ENCODE measurements at places on chromosomes 4 and X.

DNA sequence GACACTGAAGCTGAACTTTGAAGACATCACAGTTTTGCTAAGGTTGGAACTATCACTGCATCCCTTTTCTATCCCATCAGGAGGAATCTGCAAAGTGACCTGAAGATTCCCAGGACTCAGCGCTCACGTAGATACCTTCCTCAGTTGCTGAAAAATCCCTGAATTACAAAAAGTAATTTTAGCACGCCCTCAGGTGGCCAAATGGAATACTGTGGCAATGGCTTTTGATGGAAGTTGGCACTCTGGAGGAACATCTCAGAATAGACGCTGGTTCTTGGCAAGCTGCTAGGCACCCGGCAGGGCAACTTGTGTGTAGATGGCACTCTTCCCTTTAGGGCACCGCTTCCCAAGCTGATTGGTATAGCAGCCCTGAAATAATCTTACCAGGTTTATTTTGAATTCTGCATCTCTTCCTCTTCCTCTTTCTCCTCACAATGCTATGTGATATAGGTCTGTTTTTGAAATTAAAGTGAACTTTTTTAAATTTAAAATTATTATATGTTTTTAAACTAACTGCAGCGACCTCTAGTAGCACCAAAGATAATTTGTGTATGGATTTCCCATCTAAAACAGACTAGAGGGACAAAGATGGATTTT is 16.3 kb upstream of the ESX1 start:
- no peak for DNase-seq

DNA sequence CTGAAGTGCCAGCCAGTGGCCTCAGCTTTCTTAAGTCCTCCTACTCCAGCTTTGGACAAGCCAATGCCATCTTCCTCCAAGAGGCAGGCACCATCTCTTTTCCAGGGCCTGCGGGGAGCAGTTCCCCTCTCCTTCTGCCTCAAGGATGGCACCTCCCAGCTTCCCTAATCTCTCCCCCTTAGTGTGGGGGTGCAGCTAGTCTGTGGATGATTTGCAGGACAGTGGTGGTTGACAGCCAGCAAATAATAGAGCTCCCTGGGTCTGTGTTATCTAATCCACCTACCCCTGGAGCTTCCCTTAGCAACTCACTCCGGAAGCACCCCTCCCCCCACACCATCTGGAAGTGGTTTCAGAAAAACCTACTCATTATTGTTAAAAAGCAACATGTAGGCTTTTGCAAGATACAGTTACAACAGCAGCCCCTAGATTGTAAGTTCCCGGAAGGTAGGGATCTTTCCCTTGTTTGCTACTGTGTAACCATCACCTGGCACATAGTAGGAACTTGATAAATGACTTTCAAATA is 247.1 kb downstream of the BCOR start:
- no peak for DNase-seq

GRCh38 chr4:183987987-183988392 is 82.9 kb downstream of the STOX2 start:
- DNase-seq, result peak; percentile 37

- DNase-seq, result no peak
These were observed 1047.7 kb upstream of the GRID2 start for GRCh38 chr4:91256043-91256442.

GRCh38 chrX:96447161-96447560 is 237.5 kb upstream of the DIAPH2 start:
- no peak for DNase-seq

DNA sequence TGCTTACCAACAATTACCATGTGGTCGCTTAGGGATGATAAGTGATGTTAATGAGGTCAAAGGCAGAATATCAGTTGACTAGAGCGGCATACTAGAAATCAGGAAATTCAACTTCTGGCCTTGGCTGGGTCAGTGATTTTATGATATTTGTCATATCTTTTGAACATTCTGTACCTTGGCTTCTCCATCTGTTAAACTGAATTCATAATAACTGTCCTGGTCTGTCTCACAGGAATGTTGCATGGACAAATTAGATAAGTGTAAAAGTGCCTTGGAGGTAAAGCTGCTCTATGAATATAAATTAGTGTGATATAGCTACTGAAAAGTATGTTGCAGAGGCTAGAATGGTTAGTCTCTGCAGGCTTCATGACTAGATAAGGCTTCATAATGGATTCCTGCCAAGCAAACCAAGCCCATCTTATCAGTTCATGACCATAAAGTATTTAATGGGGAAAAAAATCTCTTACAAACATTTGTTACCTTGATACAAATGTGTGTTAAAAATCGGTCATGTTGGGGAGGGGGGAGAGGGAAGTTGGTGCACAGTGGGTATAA is 104.6 kb upstream of the BMPR1B start:
- DNase-seq, result no peak

- no peak for DNase-seq
These were observed 44.3 kb downstream of the IGFBP7 start for GRCh38 chr4:57065730-57066482.

- DNase-seq, result no peak
These were observed 21.9 kb downstream of the POU3F4 start for GRCh38 chrX:83529950-83530349.

- DNase-seq, result no peak
These were observed 271.2 kb upstream of the SMIM31 start for GRCh38 chr4:164482758-164483157.

DNA sequence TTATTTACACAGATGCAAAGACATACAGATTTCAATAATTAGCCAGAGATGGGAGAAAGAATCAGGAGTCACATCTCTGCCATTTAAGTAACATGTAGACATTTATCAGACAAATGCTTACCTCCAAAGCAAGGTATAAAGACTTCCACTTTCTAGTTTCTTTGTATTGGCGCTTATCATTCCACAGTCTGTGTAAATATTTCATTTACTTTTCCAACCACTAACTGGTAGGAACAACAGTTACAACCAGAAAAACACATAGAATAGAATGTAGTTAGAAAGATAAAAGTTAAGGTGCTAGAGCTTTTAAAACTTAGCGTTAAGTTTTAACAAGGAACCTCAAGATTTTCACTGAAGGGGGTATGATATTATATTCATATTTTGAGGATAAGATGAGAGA is 40.9 kb upstream of the UGT2B4 start:
- no peak for DNase-seq

GRCh38 chr4:158055668-158056067 is 117.2 kb downstream of the GASK1B start:
- DNase-seq, result no peak

- no peak for DNase-seq
These were observed 2250.0 kb upstream of the AGA start for GRCh38 chr4:179692222-179692621.

- DNase-seq, result peak; percentile 0
These were observed 611.1 kb downstream of the PCDH19 start for GRCh38 chrX:99798936-99799335.

DNA sequence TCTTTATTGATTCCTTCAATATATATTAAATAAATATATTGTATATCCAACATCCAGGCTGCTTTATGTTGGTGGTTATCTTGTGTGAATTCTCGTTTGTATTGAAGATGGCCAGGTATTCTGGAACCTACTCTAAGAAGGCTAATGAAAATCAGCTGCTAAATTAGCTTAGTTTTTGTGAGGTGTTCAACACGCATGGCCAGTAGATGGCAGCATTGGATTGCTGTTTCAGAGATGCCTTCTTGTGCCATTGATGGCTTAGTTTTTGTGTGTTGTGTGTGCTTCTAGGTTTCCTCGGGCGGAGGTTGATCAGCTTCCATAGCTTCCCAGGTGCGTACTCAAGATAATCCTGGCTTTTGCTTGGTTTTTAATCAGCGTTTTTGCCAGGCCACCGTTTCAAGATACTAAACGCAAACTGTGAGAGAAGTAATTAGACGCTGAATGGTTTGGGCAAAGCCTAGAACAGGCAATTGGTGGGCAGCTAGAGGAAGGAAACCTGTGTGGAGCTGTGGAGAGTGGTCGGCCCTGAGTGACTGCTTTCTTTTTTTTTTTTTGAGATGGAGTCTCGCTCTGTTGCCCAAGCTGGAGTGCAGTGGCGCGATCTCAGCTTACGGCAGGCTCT is 15.1 kb downstream of the NOCT start:
- no peak for DNase-seq

- peak; percentile 37 for DNase-seq
These were observed 26.7 kb upstream of the PCDH18 start for GRCh38 chr4:137558951-137559350.

DNA sequence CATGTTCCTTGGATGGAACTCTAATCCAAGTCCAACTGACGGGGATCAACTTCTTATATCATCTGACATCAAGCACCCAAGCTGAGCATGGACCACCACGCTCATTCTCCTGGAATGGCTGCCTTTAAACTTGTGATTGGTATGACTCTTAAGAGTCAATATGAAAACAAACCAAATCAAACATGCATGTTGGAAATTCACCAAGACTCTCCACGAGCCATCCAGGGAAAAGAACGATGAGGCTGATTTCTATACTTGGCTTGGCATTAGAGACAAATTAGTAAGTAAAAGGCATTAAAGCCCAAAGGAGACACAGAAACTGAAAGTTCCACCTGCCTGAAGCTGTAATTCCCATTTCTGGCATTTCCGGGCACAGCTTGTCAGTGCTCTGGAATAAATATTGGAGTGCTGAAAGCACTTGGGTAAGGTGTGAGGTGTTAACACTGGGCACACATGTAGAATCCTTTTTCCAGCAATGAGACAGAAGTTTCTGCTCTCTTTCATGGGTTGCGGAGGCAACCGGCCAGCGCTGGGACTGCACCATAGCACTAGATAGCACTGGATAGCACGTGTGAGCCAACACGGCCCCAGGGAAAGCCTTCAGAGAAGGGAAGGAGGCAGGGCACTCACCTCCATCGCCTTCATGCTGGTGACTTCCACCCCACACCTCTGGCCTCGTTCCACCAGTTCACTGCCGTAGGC is 42.1 kb upstream of the CENPU start:
- no peak for DNase-seq
